M059J (cell line): ENCODE measurements at places on chromosomes 6 and 20. TPM values are rescaled to one million over a fixed set of nuclear protein-coding genes. Genes with fewer than 3 reads are reported as not detected.
A peak's percentile ranks its signal among the peaks of the same experiment; 100 is the strongest.

GRCh38 chr6:165658395-165659058 is 4.5 kb downstream of the PDE10A start:
- DNase-seq = no peak

GRCh38 chr6:12186528-12186927 is 103.6 kb upstream of the EDN1 start:
- no peak for DNase-seq

Gene TAGAP
- total RNA-seq = 0.02 TPM in 1 of 2 replicates, not detected in the other

- no peak for DNase-seq
Measured at GRCh38 chr6:113481910-113482309, 375.2 kb upstream of the MARCKS start.

DNA sequence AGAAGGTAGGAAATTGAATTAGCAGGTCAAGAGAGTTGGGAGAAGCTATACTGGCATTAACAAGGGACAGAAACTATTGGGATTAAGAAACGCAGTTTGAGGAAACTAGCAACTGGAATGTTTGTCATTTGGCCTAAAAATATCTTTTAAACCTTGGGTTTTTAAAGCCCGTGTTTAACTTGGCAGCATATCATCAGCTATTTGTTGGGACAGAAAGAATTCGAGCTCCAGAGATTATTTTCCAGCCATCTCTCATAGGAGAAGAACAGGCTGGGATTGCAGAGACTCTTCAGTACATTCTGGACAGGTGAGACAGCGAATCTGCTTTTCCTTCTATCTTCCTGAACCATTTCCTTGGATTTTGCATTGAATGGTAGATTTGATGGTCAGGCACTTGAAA is 17.8 kb downstream of the ACTR5 start:
- DNase-seq = no peak

GRCh38 chr20:11740975-11741374 is 176.7 kb upstream of the BTBD3 start:
- DNase-seq = no peak

Gene FANCE
- 9.2 and 12.9 TPM in 2 replicates for total RNA-seq

- DNase-seq = no peak
Measured at GRCh38 chr20:35604449-35604747, 11.2 kb upstream of the SPAG4 start.

Gene FGD2
- total RNA-seq = not detected in 2 replicates

DNA sequence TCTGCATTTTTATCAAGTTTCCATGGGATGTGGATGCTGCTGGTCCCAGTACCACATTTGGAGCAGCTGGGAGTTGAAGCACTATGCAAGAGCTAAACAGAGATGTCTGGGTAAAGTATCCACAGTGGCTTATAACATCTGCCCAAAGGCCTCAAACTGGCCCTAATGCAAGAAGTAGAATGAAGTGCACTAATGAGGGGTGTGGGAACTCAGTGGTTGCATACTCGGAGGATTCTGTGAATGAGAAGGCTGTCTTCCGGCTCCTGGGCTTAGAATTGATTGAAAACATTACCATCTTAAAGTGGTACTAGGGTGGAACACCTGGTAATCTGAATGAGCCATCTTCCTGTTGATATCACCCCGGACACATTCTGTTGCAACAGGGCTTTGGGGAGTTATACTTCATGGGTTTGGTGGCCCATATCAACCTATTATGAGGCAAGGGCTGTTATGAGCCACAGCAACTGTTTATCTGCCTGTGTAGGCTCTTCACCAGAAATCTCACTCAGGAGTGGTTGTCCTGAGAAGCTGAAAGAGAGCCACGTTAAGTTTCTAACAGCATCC is 54.7 kb upstream of the SNRPB2 start:
- DNase-seq = no peak

DNA sequence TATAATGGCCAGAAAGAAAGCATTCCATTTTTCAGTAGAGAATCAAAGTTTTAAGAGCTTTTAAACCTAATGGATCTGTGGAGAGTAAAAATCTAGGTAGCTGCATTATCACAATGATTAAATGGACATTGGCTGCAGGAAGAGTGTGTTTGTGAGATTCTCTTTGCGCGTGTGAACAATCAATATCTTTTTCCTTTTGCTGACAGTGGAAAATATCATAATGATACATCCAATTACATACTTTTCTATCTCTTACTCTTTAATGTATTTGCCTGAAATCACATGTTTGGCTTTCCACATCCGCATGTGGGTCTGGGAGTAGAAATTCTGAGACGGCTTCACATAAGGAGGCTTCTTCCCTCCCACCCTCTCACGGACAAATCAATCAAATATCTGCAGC is 69.8 kb upstream of the DUSP22 start:
- DNase-seq = no peak

Gene FARS2
- 24.7 and 28.2 TPM in 2 replicates for total RNA-seq

DNA sequence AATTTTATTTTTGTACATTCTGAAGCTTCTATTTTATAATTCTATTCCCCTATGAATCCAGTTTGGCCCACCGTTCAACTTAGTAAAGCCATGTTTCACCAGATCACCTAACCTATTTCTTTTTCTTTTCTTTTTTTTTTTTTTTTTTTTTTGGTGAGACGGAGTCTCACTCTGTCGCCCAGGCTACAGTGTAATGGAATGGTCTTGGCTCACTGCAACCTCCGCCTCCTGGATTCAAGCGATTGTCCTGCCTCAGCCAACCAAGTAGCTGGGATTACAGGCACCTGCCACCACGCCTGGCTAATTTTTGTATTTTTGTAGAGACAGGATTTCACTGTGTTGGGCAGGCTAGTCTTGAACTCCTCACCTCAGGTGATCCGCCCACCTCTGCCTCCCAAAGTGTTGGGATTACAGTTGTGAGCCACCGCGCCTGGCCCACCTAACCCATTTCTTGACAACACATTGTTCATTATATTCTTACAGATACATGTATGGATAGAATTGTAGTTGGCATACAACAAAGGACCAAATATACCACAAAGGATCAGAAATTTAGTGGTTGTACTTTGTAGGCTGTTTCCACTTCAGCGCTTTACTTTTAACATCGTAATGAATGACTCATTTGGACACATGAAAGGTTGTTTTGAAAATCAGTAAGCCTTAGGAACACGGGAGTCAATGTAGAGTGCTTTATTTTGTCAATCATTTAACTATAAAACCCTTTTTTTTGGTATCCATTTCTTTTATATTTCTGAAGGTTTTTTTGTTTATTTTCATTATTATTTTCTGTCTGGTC is 63.2 kb downstream of the GJA1 start:
- peak; percentile 65 for DNase-seq

Gene KIF25
- not detected in 2 replicates for total RNA-seq

DNA sequence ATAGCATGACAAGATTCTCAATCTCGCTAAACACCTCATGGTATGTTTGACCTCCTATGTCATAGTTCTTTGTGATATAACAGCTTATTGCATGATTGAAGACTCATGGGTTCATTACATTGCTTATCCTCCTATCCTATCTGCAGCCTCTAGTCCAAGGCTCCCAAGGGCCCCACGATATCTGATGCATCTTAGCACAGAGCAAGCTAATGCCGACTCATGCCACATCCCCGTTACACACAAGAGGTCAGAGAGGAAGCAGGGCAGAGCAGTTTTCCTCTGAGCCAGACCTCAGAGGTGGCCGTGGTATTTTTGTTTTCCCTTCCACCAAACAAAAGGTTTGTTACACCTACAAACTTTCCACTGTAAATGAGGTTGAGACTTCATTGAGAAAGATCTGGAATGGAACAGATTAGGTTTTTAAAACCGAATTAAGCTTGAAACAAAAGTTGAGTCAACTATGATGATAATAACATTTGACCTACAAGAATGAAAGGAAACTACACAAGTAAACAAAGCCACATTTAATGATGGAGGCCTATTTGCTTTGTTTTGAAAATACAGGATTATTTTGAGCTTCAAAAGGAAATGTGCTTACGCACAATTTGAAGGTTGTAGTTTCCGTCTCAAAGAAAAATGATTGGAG is 133.9 kb upstream of the MYLIP start:
- DNase-seq = peak; percentile 14

- peak; percentile 91 for DNase-seq
Measured at GRCh38 chr20:39800111-39800510, 838.0 kb downstream of the DHX35 start.

Gene CRISP2
- not detected in 2 replicates for total RNA-seq

Gene TRIM31
- not detected in 2 replicates for total RNA-seq

- peak; percentile 62 for DNase-seq
Measured at GRCh38 chr6:127342296-127342945, 988 bp downstream of the ECHDC1 start.

- peak; percentile 19 for DNase-seq
Measured at GRCh38 chr6:133701633-133702331, 187.1 kb upstream of the TCF21 start.

DNA sequence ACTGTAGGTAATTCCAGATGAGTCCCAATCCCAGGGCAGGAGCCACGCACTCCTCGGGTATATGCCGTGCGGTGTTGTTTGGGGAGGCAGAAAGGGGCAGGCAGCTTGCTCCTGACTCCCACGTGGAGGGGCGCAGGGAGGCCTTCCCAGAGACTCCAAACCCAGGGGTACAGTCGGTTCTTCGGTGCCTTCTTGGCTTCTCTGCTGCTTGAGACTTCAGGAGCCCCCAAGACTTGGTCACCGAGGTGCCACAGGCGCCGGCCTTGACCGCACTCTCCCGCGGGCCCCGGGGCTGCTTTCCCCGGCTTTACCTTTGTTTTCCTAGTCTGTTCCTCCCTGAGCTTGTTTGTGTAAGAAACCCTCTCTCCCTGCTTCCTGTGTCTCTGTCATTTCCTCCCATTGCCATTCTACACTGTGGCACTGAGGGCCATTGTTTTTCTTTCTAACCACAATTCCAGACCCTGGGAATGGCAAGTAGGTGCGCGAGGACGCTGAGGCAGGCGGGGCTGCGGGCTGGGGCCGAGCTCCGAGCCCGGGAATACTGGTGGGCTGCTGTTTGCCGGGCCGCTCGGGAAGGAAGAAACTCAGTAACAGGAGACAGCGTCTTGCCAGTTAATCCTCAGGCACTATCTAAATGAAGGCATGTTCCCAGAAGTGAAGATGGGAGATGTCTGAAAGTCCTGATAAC is 215.6 kb upstream of the HEY2 start:
- DNase-seq = no peak

GRCh38 chr6:81145506-81145905 is 607.0 kb downstream of the TENT5A start:
- no peak for DNase-seq

Gene ROS1
- 2.3 and 5.2 TPM in 2 replicates for total RNA-seq

Gene ADAM33
- total RNA-seq = 0.15 and 0.25 TPM in 2 replicates

DNA sequence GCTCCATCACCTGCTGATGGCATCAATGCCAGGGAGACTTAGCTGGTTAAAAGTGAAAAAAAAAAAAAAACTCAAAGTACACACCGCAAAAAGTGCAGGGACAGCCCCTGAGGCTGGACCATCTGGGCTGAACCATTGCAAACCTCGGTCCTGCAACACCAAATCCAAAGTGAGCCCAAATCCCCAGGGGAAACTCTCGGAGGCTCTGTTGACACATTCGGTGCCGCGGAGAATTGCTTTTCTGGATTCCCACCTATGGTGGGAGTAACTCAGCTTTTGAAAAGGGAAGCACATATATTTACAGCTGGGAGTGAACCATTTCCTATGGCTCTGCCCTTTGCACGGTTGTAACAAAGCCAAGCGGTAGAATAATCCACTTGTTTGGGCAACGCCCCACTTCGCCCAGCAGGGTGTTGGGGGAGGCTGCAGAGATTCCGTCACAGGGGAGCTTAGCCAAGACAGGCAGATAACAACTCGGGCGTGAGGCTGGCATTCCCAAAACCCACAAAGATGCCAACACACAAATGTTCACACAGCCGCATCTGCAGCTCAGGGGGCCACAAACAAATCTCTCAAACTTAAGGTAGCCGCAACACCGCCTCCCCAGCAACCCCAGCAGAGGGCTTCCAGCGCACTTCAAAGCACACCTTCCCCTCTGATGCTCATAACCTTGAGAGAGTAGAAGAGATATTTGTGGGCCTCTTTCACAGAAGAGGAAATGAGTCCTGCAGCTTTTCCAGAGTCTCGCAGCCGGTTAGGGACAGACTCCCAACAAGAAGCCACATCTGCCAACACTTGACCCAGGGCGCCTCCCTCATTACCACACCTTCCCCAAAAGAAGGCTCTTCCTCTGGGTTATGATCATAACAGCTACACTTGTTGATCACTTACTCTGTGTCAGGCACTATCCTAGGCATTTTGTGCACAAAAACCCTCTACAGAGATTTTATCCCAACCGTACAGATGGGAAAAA is 11.4 kb downstream of the ZC3H12D start:
- DNase-seq = no peak

GRCh38 chr20:45372646-45373352 is 5.3 kb downstream of the TP53TG5 start:
- DNase-seq = no peak

DNA sequence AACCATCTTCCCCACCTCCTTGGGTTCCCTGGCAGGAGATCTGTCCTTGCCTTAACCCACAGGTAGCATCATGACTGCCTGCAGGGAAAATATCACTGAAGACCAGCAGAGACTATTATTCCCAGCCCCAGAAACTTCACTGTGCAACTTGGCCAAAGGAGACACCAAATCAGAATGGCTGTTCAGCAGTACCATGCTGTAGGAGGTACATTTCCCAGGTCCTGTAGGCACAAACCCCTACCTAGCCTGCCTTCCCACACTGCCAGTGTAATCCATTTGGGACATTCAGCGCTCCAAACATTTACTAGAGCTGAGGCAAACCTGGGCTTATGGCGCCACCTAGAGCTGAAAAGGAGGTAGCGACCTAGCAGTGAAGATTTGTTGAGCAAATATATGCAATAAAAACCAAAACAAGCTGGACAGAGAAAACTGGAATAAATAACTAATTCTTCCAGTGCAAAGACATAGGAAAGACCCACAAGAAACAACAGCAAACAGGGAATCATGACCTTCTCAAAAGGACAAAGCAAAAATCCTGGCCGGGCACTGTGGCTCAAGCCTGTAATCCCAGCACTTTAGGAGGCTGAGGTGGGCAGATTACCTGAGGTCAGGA is 60.3 kb downstream of the VTA1 start:
- peak; percentile 44 for DNase-seq

DNA sequence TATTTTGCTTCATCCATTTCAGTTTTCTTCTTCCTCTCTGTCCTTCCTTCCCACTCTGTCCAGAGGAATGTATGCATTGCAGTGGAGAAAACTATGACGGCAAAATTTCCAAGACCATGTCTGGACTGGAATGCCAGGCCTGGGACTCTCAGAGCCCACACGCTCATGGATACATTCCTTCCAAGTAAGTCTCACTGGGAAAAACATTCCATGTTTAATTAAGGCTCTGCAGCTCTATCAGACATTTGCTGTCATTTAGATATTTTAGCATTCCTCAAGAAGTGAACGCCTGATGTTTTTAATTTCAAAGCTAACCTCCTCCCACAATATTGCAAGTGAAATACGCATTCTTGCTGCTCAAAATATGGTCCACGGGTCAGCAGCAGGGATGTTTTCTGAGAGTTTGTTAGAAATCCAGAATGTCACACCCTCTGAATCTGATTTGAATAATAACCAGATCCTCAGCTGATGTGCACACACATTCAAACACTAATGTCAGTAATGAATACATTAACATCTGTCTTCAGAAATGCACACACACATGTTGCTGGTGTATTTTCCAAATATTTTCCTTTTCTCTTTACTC is 12.8 kb downstream of the PLG start:
- no peak for DNase-seq

DNA sequence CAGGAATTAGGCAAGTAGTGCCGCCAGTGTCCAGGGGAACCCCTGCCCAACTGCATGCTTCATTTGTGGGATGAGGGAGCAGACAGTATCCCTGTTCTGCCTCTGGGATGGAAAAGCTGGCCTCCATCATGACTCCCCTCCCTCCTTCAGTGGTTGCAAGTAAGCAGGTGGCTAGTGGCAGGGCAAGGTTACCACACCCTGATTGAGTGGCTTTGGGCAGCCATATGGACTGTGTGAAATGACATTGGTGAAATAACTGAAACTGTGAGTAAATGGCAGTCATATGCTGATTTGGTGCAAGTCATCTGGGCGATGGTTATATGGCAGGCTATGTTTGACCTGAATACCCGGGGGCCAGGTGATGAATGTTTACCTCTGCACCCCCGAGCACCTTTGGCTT is 33.0 kb downstream of the HDDC2 start:
- DNase-seq = no peak
